ENCODE measurements at places on chromosomes 1 and 21. TPM values are rescaled to one million over a fixed set of nuclear protein-coding genes. Genes with fewer than 3 reads are reported as not detected.

- H3K27ac ChIP-seq, result no peak overlapping the region
- DNase-seq, result no peak
- H3K4me3 ChIP-seq, result no peak overlapping the region
These were observed 208.1 kb upstream of the MAP1LC3C start for GRCh38 chr1:242206994-242207393.

GRCh38 chr1:167128261-167129227 lies 34.7 kb downstream of the STYXL2 start:
- H3K4me1 ChIP-seq, result no peaks in the 10 kb centered on the region
- peak; percentile 30 for DNase-seq
- no peak overlapping the region for H3K4me3 ChIP-seq
- peaks cover 3% of the 10 kb centered on the region for H3K27me3 ChIP-seq
- H3K36me3 ChIP-seq, result no peaks in the 10 kb centered on the region

GRCh38 chr1:87393445-87394085 lies 64.9 kb downstream of the LMO4 start:
- H3K27ac ChIP-seq, result no peak overlapping the region
- H3K4me3 ChIP-seq, result no peak overlapping the region
- H3K36me3 ChIP-seq, result no peaks in the 10 kb centered on the region
- DNase-seq, result no peak
- no peaks in the 10 kb centered on the region for H3K4me1 ChIP-seq
- H3K27me3 ChIP-seq, result no peaks in the 10 kb centered on the region

Gene RAB3GAP2
- total RNA-seq, result 34.7 TPM

Gene CEP350
- total RNA-seq, result 45.5 TPM

Gene AK2
- total RNA-seq, result 25.6 TPM

- DNase-seq, result no peak
- H3K36me3 ChIP-seq, result no peaks in the 10 kb centered on the region
- no peak overlapping the region for H3K27ac ChIP-seq
- H3K4me1 ChIP-seq, result no peaks in the 10 kb centered on the region
These were observed 99.4 kb downstream of the UCHL5 start for GRCh38 chr1:192959657-192960186.

GRCh38 chr1:154750681-154751665 lies 119.1 kb downstream of the KCNN3 start:
- H3K4me1 ChIP-seq, result peaks cover 29% of the 10 kb centered on the region
- H3K27me3 ChIP-seq, result no peaks in the 10 kb centered on the region
- H3K36me3 ChIP-seq, result no peaks in the 10 kb centered on the region
- DNase-seq, result no peak
- no peak overlapping the region for H3K27ac ChIP-seq
